Uterus (tissue), 4 donors: ENCODE measurements at places on chromosomes 5 and 9. TPM values are rescaled to one million over a fixed set of nuclear protein-coding genes. Genes with fewer than 3 reads are reported as not detected.

DNA sequence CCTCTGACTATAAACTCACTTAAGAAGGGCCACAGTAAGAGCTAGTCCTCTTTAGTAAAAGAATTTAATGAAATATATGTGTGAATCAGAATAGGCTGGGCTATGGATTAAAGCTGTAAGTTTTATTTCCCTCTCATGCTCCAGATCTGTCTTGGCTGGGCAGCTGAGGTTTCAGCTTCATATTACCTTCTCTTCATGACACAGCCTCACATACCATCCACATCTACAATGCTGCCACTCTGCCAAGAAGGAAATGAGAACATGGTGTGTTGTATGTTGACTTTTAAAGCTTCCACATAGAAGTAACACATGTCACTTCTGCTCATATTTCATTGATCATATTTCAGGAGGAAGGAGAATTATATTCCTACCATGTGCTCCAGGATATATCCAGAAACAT lies 776.0 kb upstream of the ACO1 start:
- no peak for DNase-seq
- H3K4me3 ChIP-seq: no peak overlapping the region
- H3K27me3 ChIP-seq: no peaks in the 10 kb centered on the region
- no peaks in the 10 kb centered on the region for H3K4me1 ChIP-seq
- no peaks in the 10 kb centered on the region for H3K36me3 ChIP-seq

SPRY4 gene
- 10.4 TPM for total RNA-seq

DNA sequence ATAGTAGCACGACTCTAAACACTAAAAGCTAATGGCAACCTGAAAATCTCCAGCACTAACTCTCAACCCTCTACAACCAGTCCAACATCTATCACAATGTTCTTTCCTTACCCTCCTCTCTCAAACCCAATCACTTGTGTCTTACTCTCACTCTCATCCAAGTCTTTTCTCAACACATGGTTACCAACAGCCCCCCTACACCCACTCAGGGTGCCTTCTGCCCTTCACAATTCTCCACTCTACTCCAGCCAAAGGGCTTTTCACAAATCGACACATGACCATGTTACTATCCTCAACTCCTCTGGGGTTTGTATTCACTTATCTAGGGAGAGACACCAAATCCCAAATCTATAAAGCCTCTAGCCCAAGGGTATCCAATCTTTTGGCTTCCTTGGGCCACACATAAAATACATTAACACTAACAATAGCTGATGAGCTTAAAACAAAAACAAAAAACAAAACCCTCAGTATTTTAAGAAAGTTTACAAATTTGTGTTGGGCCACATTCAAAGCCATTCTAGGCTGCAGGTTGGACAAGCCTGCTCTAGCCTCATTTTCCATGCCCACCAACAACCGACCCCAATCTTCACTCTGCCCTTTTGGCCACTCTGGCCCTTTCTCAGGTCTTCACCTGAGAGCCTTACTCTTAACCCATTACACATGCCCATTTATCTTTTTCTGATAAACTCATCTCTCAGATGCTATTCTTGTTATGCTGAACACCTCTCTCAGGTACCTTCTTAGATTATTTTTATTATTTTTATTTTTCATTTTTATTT lies 11.7 kb downstream of the HSPA9 start:
- DNase-seq: no peak
- no peak overlapping the region for H3K4me3 ChIP-seq
- H3K27ac ChIP-seq: no peak overlapping the region
- no peaks in the 10 kb centered on the region for H3K36me3 ChIP-seq
- no peaks in the 10 kb centered on the region for H3K27me3 ChIP-seq

DNA sequence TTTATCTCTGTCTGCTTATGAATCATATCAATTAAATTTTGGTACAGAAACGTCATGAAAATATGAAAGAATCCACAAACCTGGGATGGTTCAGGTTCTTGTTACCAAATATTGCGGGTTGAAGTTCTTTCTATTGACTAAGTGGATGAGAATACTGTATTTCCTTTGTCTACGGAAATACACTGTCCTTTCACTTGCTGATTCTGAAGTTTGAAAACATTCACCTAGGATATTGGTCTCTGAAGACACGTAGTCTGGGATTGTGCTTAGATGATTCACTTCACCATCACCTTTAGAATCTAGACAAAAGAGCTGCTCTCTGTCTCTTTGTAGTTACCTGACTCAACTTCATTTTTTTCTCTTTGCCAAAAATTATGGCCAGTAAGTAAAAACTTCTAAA lies 222.4 kb downstream of the FBN2 start:
- no peaks in the 10 kb centered on the region for H3K27me3 ChIP-seq
- H3K4me3 ChIP-seq: no peak overlapping the region
- no peaks in the 10 kb centered on the region for H3K4me1 ChIP-seq
